ENCODE measurements at places on chromosomes 1 and 21. TPM values are rescaled to one million over a fixed set of nuclear protein-coding genes. Genes with fewer than 3 reads are reported as not detected.

DNA sequence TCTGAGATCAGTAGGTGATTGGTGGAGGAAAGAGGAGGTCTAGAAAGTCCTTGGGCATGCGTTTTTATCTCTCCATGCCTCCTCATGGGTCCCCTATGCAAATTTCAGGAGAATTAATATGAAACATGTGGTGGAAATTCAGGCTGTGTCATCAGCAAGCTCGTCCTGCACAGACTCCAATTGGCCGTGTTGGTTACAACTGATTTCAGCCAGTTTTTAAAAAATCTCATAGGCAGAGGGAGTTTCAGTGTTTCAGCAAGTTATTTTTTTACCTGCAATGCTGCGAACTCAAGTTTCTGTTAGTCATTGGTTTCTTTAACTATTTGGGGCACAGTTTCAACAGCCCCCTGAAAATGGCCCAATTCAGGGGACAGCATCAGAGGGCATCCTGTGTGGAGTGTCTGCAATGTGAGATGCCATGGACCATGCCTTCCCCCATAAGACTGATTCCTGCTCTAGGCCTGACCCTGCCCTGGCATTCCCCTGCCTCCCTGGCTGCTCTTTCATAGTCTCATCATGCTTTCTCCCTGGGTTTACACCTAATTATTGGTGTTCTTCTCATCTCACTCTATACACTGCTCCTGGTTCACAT is 59.9 kb downstream of the C1orf198 start:
- peaks cover 3% of the 10 kb centered on the region for H3K36me3 ChIP-seq
- DNase-seq: no peak
- no peak overlapping the region for H3K4me3 ChIP-seq
- no peaks in the 10 kb centered on the region for H3K4me1 ChIP-seq
- H3K27me3 ChIP-seq: peaks cover 4% of the 10 kb centered on the region
- H3K27ac ChIP-seq: no peak overlapping the region

DNA sequence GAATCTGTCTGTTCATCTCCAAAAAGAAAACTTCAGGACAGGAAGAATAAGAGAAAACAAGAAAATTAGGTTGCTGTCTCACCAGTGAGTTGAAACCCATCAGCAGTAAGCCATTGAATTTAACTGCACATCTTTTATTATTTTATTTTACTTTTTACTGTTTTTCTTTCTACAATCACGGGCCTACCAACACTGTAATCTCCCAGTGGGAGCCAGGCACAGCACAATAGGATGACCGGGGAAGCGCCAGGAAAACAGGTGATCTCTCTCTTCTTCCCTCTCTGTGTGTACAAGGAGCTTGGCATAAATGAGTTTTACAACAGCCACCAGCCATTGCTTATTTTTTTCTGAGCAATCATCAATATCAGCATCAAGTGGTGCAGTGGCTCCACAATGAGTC is 113.1 kb upstream of the ESRRG start:
- no peaks in the 10 kb centered on the region for H3K4me1 ChIP-seq
- no peaks in the 10 kb centered on the region for H3K36me3 ChIP-seq
- H3K4me3 ChIP-seq: no peak overlapping the region
- H3K27ac ChIP-seq: no peak overlapping the region

DNA sequence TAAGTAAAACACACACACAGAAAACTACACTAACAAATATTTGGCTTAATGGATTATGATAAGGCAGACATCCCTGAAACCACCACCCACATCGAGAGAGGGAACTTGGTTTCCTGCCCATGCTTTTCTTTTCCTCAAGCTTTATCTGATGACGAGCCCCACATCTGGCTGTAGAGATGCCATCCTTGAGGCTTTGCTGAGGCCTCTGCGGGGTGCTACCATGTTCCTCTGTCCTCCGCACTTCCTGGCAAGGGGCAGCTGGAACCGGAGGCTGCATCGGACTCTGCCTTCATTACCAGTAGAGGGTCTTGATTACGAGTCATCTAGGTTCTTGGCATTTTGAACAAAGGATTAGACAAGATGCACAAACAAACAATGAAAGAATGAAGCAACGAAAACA is 21.7 kb upstream of the C1orf174 start:
- no peak for DNase-seq
- H3K4me3 ChIP-seq: no peak overlapping the region
- H3K27ac ChIP-seq: no peak overlapping the region
- H3K4me1 ChIP-seq: peaks cover 7% of the 10 kb centered on the region

DNA sequence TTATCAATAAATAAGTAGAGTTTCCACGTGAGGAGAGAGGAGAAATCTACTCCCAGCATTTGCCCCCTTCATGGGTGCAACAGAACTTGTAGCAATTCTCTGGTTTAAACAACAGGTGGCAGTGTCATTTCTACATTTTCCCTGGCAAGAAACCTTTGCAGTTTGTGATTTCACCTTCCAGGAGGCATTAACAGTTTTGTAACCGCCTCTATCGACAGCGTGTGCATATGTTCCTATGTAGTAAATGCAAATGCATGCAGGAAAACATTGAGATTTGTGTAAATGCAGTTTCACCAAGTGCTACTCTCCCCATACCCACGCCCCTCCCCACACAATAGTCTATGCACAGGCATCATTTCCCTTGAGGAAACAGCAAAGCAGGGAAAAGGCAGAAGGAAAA is 494.7 kb downstream of the SMYD3 start:
- no peak overlapping the region for H3K27ac ChIP-seq
- no peak for DNase-seq
- no peak overlapping the region for H3K4me3 ChIP-seq
- no peaks in the 10 kb centered on the region for H3K27me3 ChIP-seq

DNA sequence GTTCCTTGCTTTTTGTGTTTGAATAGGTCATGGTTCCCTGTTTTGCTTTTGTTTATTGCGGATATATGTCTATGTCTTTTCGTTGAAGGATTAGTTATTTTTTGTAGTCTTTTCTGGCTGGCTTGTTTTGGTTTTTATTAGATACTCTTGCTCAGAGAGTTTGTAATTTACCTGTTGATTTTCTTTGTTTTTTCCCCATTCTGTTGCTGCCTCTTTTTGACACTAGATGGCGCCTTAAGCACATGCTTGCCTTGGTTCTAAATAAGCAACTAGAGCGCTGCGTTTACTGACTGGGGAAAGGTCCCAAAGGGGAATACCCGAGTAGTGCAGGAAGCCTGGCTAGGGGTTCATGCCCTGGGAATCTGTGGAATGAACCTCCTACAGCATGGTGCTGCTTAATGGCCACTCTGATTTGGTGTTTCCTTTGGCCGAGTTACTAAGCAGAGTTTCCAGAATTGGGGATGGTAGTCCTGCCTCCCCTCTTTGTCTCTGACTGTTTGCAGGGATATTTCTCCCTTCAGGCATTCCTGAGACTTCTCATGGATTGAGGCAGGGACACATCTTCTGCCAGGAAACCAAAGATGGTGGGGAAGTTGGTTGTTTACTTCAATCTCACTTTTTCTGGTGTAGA is 143.2 kb downstream of the PTPRU start:
- no peak overlapping the region for H3K27ac ChIP-seq
- peak; percentile 13 for DNase-seq
- H3K36me3 ChIP-seq: peaks cover 5% of the 10 kb centered on the region
- no peak overlapping the region for H3K4me3 ChIP-seq
- no peaks in the 10 kb centered on the region for H3K4me1 ChIP-seq
- peaks cover 36% of the 10 kb centered on the region for H3K27me3 ChIP-seq

- H3K4me1 ChIP-seq: peaks cover 4% of the 10 kb centered on the region
- DNase-seq: no peak
- H3K27me3 ChIP-seq: no peaks in the 10 kb centered on the region
- H3K4me3 ChIP-seq: no peak overlapping the region
- no peak overlapping the region for H3K27ac ChIP-seq
These were observed 228.6 kb downstream of the COP1 start for GRCh38 chr1:175978476-175978875.

DNA sequence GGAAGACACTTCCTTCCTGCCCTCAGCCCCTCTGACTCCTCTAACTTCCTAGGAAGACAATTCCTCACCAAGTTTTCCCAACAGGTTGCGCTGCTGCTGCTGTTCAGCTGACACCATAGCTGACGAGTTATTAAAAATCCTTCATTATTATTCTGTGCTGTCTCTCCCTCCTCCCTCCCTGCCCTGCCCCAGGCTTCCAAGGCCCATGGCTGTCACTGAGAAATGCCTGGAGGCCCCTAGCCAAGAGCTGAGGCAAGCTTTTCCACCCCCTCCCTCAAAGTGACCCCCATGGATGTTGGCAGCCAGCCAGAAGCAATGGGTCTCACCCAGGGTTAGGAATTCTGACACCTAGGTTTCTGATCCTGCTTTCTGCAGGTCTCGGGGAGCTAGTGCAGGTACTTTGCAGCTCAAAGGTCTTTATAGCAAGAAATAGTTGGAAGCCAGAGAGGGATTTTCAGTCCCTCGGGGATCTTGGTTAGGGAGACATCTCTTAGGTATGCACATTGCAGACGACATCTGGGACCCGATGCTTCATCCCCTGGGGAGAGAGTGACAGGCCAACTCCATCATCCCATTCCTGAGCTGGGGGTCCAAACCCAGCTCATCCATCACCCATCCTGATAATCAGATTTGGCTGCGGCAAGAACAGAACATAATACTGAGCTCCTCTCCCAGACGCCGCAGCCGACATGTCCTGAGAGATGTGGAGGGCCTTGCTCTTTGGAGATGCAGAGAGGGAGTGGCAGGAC is 65.0 kb downstream of the KIRREL1 start:
- peaks cover 7% of the 10 kb centered on the region for H3K27me3 ChIP-seq
- H3K36me3 ChIP-seq: no peaks in the 10 kb centered on the region
- no peak for DNase-seq
- no peak overlapping the region for H3K27ac ChIP-seq
- H3K4me1 ChIP-seq: no peaks in the 10 kb centered on the region
- no peak overlapping the region for H3K4me3 ChIP-seq

GRCh38 chr1:114330451-114330983 is 176.8 kb upstream of the SYT6 start:
- no peak overlapping the region for H3K4me3 ChIP-seq
- peaks cover 43% of the 10 kb centered on the region for H3K4me1 ChIP-seq
- H3K27ac ChIP-seq: no peak overlapping the region
- no peaks in the 10 kb centered on the region for H3K27me3 ChIP-seq

DNA sequence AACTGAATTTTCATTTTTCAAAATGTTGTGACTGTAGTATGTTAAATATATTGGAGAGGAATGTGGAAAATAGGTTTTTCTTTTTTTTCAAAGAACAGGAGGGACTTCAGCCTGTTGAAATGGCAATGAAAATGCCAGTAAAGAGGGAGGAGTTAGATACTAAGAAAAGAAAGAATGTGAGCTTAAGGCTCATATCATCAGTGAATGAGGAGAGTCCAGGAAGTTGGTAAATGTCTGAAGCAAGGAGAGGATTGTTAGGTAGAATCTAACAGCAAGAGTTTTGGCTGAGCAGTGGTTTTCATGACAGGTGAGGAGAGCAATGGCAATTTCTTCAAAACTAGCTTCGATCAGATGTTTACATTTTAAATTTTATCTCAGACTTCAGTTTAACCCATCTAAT is 43.0 kb downstream of the PLA2G4A start:
- peaks cover 3% of the 10 kb centered on the region for H3K4me1 ChIP-seq
- no peak overlapping the region for H3K27ac ChIP-seq
- DNase-seq: no peak
- no peaks in the 10 kb centered on the region for H3K27me3 ChIP-seq
- no peak overlapping the region for H3K4me3 ChIP-seq

GRCh38 chr1:55833529-55834091 is 618.4 kb upstream of the USP24 start:
- H3K27ac ChIP-seq: no peak overlapping the region
- H3K4me1 ChIP-seq: no peaks in the 10 kb centered on the region
- H3K36me3 ChIP-seq: no peaks in the 10 kb centered on the region
- H3K4me3 ChIP-seq: no peak overlapping the region
- H3K27me3 ChIP-seq: no peaks in the 10 kb centered on the region

DNA sequence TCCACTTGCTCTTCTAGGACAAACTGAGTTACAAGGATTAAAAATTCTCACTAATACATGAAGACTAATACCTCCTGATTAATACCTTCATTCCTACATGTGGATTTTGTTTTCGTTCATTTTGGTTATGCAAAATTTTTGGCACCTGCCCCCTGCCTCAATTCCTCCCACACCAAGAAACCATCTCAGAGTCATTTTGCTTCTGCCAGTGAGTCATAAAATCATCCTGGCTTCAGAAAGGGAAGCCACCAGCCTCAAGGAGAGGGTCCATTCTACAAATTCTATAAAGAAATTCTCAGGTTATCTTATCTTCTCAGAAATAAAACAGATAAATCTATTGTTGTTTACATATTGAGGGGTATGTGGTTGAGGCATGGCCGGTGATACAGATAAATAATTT is 103.2 kb upstream of the COA6 start:
- peaks cover 32% of the 10 kb centered on the region for H3K4me1 ChIP-seq
- peak; percentile 31 for DNase-seq
- no peak overlapping the region for H3K4me3 ChIP-seq
- H3K27me3 ChIP-seq: peaks cover 24% of the 10 kb centered on the region
- no peaks in the 10 kb centered on the region for H3K36me3 ChIP-seq

DNA sequence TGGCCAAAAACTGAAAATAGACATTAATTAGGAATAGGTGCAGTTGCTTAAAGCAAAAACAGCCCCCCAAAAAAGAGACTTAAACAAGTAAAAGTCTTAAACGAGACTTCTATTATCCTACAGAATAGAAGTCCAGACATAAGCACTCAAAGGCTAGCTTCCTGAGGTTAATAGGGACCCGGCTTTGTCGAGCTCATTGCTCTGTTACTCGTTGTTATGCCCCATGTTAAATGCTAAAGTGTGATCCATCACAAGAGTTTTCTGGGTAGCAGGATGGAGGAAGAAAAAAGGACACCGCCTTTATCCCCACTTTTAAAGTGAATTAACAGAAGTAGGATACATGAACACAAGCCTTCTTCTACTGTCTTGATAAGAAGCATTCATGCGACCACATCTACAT is 10.6 kb downstream of the CD1D start:
- H3K27ac ChIP-seq: no peak overlapping the region
- no peaks in the 10 kb centered on the region for H3K36me3 ChIP-seq
- no peak for DNase-seq

- no peaks in the 10 kb centered on the region for H3K36me3 ChIP-seq
- H3K4me3 ChIP-seq: no peak overlapping the region
- no peaks in the 10 kb centered on the region for H3K27me3 ChIP-seq
- H3K27ac ChIP-seq: no peak overlapping the region
- no peaks in the 10 kb centered on the region for H3K4me1 ChIP-seq
- no peak for DNase-seq
These were observed 117.7 kb downstream of the LACTBL1 start for GRCh38 chr1:22854688-22855565.

Gene CAPZA1
- 274 TPM for total RNA-seq

Gene OPRD1
- total RNA-seq: not detected

Gene TMEM51
- total RNA-seq: not detected

Gene EMC1
- 49.3 TPM for total RNA-seq

Gene OR1C1
- total RNA-seq: not detected

Gene RAB4A
- total RNA-seq: 22.9 TPM

Gene RPE65
- total RNA-seq: not detected

Gene ACOT11
- 1.1 TPM for total RNA-seq
